Activated T-helper 17 cell treated with anti-CD3 and anti-CD28 coated beads, Interleukin-2, amount 50 U/mL, for 72 hours (primary cell): ENCODE measurements at places on chromosomes 6 and 20.
A peak's percentile ranks its signal among the peaks of the same experiment; 100 is the strongest.

- no peak for ATAC-seq
- H3K36me3 ChIP-seq, result no peaks in the 10 kb centered on the region
- H3K27ac ChIP-seq, result no peak overlapping the region
- H3K4me3 ChIP-seq, result no peak overlapping the region
Observed at GRCh38 chr20:22245139-22245538, 339.2 kb downstream of the FOXA2 start.

GRCh38 chr6:53928641-53929040 is 133.8 kb downstream of the LRRC1 start:
- no peak overlapping the region for H3K27ac ChIP-seq
- no peaks in the 10 kb centered on the region for H3K4me1 ChIP-seq
- ATAC-seq, result no peak
- no peaks in the 10 kb centered on the region for H3K27me3 ChIP-seq
- no peak overlapping the region for H3K4me3 ChIP-seq

DNA sequence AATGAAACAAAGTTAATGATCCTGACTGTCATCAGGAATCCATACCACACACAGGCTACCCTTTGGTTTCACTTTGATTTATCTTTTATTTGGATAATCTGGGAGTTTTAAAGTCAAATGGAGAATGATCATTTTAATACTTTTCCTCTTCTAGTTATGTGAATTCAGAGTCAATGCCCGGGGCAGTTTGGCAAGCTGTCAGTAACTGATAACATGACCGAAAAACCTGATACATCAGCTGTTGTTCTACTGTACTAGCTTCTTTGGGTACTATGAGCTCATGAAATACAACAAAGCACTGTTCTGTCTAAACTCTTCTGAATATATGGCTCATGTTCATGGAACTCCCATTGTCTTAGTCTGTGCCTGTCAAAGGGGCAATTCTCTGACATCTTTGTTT is 30.2 kb downstream of the KLHL31 start:
- H3K27me3 ChIP-seq, result peaks cover 8% of the 10 kb centered on the region
- H3K36me3 ChIP-seq, result no peaks in the 10 kb centered on the region
- H3K27ac ChIP-seq, result no peak overlapping the region
- no peak overlapping the region for H3K4me3 ChIP-seq
- no peaks in the 10 kb centered on the region for H3K4me1 ChIP-seq
- ATAC-seq, result no peak

DNA sequence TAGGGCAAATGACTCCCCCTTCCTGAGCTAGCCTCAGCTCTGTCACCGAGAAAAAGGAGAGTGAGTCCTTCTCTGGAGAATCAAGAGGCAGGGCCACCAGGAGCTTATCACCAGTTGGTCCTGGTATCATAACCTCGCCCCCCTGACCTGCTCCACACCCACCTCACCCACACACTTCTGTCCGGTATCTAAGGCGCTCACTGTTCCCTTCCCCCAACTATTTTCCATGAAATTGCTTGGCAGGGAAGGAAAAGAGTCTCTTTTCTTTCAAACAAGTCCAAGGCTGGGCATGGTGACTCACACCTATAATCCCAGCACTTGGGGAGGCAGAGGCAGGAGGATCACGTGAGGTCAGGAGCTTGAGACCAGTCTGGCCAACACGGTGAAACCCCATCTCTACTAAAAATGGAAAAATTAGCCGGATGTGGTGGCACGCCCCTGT is 77.6 kb downstream of the ZMYND8 start:
- peaks cover 30% of the 10 kb centered on the region for H3K4me1 ChIP-seq
- no peak overlapping the region for H3K4me3 ChIP-seq
- H3K27me3 ChIP-seq, result no peaks in the 10 kb centered on the region

- H3K27ac ChIP-seq, result peak overlapping the region; percentile 75
- H3K4me3 ChIP-seq, result peak overlapping the region; percentile 39
- H3K4me1 ChIP-seq, result peaks cover 34% of the 10 kb centered on the region
- H3K27me3 ChIP-seq, result no peaks in the 10 kb centered on the region
- ATAC-seq, result no peak
Observed at GRCh38 chr20:34916774-34917354, 38.7 kb downstream of the GSS start.

GRCh38 chr20:48613926-48614325 is 213.9 kb downstream of the PREX1 start:
- H3K4me1 ChIP-seq, result peaks cover 23% of the 10 kb centered on the region
- ATAC-seq, result no peak
- no peak overlapping the region for H3K27ac ChIP-seq
- H3K27me3 ChIP-seq, result no peaks in the 10 kb centered on the region

DNA sequence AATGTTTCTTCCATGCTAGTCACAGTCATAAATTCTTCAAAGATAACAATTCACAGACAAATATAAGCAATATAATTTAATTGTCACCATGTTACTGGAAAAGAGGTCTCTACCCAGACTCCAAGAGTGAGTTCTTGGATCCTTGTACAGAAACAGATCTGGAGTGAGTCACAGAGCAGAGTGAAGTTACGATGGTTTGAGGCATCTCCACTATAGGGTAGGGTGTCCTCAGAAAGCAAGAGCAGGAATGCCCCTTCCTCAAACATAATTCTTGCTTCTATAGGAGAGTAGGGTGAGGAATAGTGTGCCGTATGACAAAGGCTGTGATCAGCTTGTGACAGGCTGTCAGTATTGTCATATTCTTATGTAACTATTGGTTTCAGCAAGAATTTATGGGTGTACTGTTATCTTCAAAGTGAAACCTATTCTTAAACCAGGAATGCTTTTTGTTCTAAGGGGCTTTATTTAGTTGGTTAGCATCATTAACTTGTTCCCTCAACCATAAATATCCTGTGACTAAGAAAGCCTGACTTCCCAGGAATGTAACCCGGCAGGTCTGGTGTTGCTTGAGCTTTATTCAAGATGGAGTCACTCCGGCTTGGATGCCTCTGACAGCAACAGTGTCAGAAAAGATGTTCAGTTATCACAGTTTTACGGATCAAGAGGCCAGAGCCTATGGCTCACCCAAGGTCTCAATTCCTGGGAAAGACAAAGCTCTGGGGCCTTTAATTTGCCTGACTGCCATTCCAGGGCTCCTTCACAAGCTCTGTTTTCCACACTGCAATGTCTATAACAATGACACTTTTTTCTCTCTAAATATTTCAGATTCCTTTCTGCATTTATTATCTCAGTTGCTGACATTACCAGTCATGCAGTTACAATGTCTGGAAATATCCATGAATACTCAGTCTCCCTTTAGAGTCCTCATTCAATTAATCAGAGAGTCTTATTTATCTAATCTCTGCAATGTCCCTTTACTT is 298.6 kb downstream of the C6orf118 start:
- H3K4me3 ChIP-seq, result no peak overlapping the region
- H3K27ac ChIP-seq, result no peak overlapping the region
- H3K36me3 ChIP-seq, result no peaks in the 10 kb centered on the region
- ATAC-seq, result no peak
- H3K27me3 ChIP-seq, result no peaks in the 10 kb centered on the region

DNA sequence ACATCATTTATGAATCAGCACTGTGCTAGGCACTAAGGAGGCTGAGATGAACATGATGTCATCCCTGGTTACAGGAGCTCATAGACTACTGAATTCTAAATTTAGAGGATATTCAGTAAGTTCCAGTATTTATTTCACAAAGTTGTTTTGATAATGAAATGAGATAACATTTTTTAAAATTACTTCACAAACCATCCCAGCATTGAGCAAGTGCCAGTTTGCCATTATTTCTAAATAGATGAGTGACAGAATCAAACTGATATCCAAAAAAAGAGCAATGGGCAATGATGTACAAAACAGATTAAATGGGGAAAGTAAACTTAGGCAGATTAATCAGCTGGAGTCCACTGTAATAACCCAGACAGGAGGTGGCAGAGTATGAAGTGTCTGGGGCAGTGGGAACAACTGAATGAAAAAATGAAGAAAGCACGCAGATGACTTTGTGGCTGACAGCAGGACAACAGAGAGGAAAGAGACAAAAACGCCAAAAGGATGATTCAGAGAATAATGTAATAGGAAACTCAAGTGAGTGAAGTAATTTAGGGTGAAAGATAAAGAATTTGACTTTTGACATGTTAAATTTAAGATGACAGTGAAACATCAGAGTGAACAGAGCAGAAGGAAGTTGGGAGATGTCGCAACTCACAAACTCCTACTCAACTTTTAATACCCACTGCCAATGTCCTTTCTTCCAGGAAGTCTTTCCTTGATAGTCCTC is 70.2 kb downstream of the RCAN2 start:
- ATAC-seq, result no peak
- H3K27ac ChIP-seq, result no peak overlapping the region
- H3K4me1 ChIP-seq, result no peaks in the 10 kb centered on the region
- H3K36me3 ChIP-seq, result no peaks in the 10 kb centered on the region

DNA sequence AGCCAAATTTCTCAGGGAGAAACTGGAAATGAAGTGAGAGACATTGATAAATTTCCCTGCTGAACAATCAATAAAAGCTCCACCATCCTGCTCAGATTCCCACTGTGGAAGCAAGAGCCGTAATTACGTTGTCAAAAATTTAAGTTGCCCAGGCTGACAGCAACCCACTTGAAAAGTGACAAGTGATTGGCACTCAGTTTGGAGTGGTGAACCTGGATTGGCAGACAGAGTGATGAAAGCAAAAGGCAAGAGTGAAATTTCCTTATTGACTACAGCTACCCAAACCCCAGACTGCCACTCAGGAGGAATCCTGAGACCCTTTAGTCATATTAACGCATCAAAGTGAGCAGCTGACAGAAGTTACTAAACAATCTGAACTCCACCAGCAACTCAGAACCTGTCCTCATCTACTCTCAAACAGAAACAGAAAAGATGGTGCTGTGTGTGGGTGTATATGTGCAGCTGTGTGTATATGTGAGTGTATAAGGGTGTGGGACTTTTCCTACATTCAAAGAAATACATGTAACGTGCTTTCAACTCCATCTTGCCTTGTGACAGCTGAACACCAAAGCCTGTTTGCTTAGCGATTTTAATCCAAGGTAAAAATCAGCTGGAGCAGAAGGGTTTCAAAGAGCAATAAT is 157.4 kb downstream of the PKHD1 start:
- H3K36me3 ChIP-seq, result no peaks in the 10 kb centered on the region
- no peaks in the 10 kb centered on the region for H3K4me1 ChIP-seq
- H3K4me3 ChIP-seq, result no peak overlapping the region

GRCh38 chr6:106110164-106110826 is 24.2 kb downstream of the PRDM1 start:
- H3K36me3 ChIP-seq, result peaks cover 63% of the 10 kb centered on the region
- H3K27me3 ChIP-seq, result no peaks in the 10 kb centered on the region
- no peak for ATAC-seq
- H3K27ac ChIP-seq, result no peak overlapping the region

DNA sequence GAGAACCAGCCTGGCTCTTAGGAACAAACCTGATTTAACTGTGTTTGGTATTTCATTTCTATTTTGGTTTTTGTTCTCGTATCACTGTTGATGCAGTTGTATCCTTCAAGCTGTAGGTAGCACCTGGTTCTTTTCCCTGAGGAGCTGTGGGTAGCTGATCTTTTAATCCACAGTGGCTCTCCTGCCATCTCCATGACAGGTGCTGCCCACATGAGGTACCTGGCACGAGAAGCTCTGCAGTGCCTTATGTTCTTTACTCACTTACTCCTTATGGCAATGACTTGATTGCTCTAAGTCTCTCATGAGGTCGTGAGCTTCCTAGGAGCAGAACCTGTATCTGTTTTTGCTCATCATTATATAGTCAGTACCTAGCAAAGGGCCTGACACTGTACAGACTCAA is 74.3 kb upstream of the EMILIN3 start:
- no peak overlapping the region for H3K4me3 ChIP-seq
- no peak overlapping the region for H3K27ac ChIP-seq

GRCh38 chr6:137846772-137847313 is 20.2 kb upstream of the TNFAIP3 start:
- no peak for ATAC-seq
- no peak overlapping the region for H3K4me3 ChIP-seq
- no peak overlapping the region for H3K27ac ChIP-seq
- H3K4me1 ChIP-seq, result peaks cover 14% of the 10 kb centered on the region

DNA sequence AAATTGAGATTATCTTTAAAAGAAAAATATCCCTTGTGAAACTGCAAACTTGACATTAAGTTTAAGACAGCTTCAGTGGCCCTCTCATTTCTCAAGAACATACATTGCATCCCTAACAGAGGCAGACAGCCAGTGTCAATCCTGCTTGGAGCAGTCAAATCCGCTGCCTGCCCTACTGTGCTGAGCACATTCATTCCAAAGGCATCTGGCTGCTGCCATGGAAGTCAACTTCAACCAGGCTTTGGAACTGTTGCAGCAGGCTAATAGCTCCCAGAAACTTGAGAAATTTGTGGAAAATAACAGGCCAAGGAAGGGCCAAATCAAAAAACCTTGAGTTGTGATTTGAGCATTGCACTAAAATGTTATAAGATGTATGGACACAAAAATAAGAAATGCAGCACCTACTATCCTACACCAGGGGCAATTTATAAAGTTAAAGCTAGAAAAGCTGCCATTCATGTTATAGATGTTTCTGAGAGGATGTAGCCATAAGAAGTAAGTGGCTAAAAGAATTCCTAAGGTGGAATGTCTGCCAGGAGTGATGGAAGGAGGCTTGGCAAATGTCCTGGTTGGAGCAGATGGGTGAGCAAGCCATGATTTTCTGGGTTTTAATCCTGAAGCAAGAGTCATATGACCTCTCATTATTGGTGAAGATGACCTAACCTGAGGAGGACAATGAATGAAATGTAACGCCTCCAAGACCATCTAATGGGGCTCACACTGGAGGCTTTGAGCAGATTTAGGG is 31.4 kb upstream of the HAO1 start:
- no peak overlapping the region for H3K27ac ChIP-seq
- no peak overlapping the region for H3K4me3 ChIP-seq
- no peak for ATAC-seq
- H3K27me3 ChIP-seq, result peaks cover 4% of the 10 kb centered on the region

GRCh38 chr6:39902786-39903465 is 31.3 kb downstream of the MOCS1 start:
- peaks cover 4% of the 10 kb centered on the region for H3K27me3 ChIP-seq
- H3K27ac ChIP-seq, result no peak overlapping the region
- H3K4me3 ChIP-seq, result no peak overlapping the region
- no peaks in the 10 kb centered on the region for H3K36me3 ChIP-seq

- no peak overlapping the region for H3K27ac ChIP-seq
- H3K4me3 ChIP-seq, result no peak overlapping the region
- H3K4me1 ChIP-seq, result no peaks in the 10 kb centered on the region
- no peaks in the 10 kb centered on the region for H3K27me3 ChIP-seq
Observed at GRCh38 chr6:14386668-14387067, 269.1 kb downstream of the CD83 start.

GRCh38 chr20:62814709-62815065 is 2.2 kb upstream of the COL9A3 start:
- H3K27me3 ChIP-seq, result peaks cover 3% of the 10 kb centered on the region
- H3K27ac ChIP-seq, result no peak overlapping the region
- H3K4me1 ChIP-seq, result no peaks in the 10 kb centered on the region
- H3K36me3 ChIP-seq, result peaks cover 32% of the 10 kb centered on the region
- H3K4me3 ChIP-seq, result no peak overlapping the region
- no peak for ATAC-seq

- ATAC-seq, result peak; percentile 72
- peaks cover 5% of the 10 kb centered on the region for H3K4me1 ChIP-seq
- H3K4me3 ChIP-seq, result no peak overlapping the region
- no peak overlapping the region for H3K27ac ChIP-seq
- no peaks in the 10 kb centered on the region for H3K27me3 ChIP-seq
Observed at GRCh38 chr20:5222919-5223634, 93.7 kb downstream of the PROKR2 start.
